ENCODE measurements at places on chromosomes 12 and 14. TPM values are rescaled to one million over a fixed set of nuclear protein-coding genes. Genes with fewer than 3 reads are reported as not detected.
A peak's percentile ranks its signal among the peaks of the same experiment; 100 is the strongest.

Gene PRPH
- total RNA-seq = 0.42 TPM

Gene OSBPL8
- 44.0 TPM for total RNA-seq

- DNase-seq = peak; percentile 55
These were observed 2.7 kb downstream of the ACTN1 start for GRCh38 chr14:68976160-68977067.

DNA sequence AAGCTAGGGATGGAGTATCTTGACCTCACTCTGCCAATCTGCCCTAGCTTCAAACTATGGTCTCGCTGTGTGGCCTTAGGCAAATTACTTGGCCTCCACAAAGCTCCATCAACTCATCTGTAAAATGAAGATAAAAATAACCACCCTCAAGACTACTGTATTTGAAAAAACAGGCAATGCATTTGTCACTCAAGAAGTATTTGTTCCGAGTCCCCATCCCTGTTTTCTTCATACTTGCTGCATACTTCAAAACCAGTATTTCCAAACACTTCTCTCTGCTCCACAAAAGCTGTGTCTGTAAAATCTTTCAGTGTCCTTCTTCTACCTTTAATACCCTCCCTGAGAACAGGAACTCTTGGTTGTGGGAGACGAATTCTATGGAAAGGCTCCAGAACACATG is 47.9 kb downstream of the GTF2A1 start:
- DNase-seq = no peak

DNA sequence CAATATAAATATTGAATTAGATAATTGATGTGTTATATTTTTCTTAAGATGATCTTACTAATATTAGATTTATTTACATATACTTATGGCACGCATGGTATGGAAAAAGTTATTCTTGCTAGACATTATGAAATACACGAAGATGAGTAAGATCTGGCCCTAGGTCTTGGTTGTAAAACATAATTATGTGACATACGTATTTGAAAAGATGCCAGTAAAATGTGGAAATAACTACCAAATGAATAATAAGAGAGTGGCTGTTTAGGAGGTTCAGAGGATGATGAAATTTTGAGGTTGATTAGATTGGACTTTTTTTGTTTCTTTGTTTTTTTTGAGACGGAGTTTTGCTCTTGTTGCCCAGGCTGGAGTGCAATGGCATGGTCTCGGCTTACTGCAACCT is 41.3 kb downstream of the FANCM start:
- DNase-seq = no peak
